ENCODE measurements at places on chromosomes 13 and 19.
A peak's percentile ranks its signal among the peaks of the same experiment; 100 is the strongest.

GRCh38 chr13:51440381-51440780 is 12.5 kb downstream of the INTS6 start:
- DNase-seq: no peak

DNA sequence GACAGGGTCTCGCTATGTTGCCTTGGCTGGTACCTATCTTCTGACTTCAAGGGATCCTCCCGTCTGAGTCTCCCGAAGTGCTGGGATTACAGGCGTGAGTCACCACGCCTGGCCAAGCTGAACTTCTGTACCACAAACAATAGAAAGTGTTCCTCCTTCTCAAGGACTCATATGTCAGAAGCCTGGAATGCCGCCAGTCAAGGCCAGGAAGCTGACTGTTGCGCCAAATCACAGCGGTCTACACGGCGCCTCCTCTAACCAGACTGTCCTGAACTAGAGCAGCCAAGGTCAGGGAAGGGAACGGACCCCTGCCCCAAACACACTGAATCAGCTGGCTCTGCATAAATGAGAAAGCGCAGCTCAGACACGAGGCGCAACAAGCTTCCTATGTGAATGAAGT is 14.6 kb downstream of the RAB20 start:
- peak; percentile 84 for DNase-seq

- no peak for DNase-seq
Measured at GRCh38 chr19:55431183-55431582, 11.9 kb downstream of the SHISA7 start.

DNA sequence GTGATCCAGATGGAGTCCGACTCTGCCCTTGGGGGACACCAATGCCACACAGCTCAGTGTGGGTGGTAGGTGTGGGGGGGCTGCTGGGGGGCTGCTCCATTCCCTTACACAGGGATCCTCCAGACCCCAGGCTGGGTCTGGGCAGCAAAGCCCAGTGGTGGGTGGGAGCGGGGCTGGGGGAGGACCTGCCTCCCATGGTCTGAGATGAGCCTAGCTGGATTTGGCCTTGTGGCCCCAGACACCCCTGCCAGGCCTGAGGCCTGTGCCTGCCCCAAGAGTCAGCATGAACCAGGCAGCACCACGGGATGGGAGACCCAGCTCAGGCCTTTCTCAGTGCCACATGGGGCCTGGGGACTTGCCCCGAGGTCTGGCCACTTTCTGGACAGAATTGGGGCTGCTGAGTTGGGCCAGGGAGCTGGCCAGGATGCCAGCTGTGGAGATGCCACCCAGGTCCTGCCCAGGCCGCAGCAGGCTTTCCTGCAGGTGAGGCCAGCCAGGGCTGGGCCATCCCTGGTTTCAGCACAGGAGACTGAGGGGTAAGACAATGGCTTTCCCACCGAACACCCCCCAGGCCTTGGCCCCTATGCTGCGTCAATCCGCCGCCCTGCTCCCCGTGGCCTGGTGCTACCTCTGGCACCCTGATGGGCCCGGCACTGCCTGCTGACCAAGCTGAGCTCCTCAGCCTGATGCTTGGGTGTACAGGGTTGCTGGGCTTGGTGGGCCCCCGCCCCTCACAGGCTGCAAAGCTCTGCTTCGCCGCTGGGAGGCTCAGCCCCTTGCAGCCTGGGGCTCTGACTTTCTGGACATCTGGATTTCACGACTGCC is 24.2 kb downstream of the CEBPG start:
- peak; percentile 31 for DNase-seq

DNA sequence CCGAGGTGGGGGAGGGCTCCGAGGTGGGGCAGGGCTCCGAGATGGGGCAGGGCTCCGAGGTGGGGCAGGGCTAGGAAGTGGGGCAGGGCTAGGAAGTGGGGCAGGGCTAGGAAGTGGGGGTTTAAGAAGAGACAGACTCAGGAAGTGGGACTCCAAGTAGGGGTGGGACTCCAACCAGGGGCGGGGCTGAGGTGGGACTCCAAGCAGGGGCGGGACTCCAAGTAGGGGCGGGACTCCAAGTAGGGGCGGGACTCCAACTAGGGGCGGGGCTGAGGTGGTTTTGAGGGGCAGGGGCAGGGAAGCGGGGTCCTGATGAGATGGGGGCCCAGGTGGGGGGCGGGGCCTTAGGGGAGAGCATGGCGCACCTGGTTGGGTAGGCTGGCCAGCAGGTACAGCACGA is 13.6 kb downstream of the CFD start:
- DNase-seq: no peak

Measured in aorta (tissue), 5 donors.